ENCODE measurements at places on chromosomes 3 and 15.

DNA sequence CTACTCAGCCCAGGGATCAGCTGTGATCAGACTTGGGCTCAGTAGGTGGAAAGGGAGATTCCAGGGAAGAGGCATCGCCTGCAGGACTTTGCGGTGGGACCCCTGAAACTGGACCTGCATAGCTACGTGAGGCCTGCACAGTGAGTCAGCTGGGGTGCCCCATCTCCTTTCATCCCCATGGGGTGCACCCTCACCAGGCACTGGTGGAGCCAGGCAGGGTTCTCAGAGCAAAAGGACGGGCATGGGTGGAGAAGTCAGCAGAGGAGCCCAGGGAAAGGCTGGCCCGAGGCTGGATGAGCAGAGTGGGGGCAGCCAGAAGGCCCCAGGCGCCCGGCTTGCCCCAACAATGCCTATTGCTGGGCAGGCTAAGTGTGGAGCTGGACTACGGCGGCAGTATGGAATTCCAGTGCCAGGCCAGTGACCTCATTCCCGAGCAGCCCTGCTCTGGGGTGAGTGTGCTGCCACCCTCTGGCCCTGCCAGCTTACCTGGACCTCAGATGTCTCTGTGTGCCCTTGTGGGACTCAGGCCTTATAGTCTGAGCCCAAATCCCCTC, 19.7 kb downstream of the ACAA1 start:
- no peak for DNase-seq

- no peak for DNase-seq
Measured at GRCh38 chr3:127307112-127307835, 19.4 kb upstream of the PRR20G start.

- no peak for DNase-seq
Measured at GRCh38 chr3:67648701-67649100, 5.7 kb downstream of the SUCLG2 start.

- peak; percentile 50 for DNase-seq
Measured at GRCh38 chr15:70535071-70535954, 228.0 kb downstream of the UACA start.

GRCh38 chr15:36726224-36726623, 146.8 kb downstream of the CDIN1 start:
- DNase-seq = no peak

DNA sequence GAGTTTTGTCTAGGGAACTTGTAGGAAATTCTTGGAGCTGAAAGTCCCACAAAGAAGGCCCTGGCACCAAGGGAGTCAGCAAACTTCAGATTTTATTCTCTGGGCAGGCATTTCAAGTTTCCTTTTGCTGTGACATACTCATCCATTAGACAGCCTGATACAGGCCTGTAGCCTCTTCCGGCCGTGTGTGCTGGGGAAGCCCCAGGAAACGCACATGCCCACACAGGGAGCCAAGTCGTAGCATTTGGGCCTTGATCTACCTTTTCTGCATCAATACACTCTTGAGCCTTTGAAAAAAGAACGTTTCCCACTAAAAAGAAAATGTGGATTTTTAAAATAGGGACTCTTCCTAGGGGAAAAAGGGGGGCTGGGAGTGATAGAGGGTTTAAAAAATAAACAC, 15.0 kb downstream of the TIGIT start:
- DNase-seq = peak; percentile 58

DNA sequence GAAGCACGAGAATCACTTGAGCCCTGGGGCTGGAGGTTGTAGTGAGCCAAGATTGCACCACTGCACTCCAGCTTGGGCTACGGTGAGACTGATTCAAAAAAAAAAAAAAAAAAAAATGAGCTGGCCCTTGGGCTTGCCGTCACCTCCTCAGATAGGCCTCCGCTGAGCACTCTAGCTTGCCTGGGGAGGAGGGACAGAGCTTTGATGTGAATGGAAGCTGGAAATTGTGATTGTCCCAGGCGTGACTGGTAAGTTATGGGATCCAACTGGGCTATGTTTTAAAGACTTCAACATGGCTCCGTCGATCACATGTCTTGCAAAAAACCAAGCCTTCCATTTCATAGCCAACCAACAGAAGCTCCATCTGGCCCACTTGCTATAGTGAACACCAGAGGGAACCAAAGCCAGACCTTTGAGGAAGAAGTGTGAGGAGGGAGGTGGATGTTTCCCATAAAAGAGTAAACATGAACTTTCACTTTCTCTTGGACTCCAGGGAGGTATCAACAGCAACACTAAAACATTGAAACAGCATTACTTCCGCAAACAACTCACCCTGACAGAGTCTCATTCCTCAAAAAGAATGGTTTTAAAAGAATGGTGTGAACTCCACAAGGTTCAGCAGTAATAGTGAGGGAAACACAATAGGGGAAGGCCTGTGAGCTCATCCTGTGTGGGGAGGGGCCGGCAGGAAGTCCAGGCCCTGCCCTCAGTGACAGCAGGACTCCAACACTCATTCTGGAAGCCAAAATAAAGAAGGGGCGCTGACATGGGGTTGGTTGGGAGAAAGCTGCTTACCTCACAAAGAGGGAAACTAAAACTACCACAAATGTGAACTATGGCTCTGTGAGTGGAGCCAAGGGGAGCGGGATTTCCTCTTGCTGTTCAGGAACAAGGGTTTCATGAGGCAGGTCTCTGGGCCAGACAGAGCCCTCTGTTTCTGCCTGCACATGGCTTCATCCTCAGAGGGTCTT, 59.2 kb upstream of the IL12A start:
- no peak for DNase-seq

DNA sequence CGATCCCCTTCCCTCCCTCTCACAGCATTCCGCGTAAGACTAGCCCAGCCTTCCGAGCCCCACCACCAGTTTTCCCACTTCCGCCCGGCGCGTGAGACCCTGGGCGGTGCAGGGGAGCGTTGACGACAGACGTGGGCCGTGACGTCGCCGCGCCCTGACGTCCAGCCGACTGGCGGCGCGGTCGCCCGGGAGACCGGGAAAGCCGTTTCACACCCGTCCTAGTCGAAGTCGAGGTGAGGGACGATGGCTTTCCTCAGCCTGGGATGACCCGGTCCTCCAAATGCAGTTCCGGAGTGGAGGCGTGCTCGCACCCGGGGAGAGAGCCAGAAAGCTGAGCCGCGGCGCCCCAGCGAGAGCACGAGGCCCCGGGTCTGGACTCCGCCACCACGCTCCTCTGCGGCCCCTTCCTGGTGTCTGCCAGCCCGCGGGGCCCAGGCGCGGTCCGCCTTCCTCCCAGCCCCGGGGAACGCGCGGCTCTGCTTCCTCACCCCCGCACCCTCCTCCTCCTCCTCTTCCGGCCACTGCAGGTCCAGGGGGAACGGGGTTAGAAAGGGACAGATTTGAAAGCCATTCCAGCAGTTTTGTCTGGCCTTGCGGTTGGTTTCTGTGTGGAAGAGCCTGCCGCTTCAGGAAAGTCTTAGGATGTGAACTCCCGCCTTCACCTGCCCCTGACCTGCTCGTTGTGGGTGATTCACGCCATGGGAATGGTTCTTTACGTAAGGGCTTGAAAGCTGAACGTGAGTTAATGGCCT, at the start of gene LEKR1:
Gene LEKR1 (plus strand): TSS at position 210 of the 752 bp plus-strand sequence. CDS start 2,977 bp downstream, outside the sequence.
- DNase-seq = peak; percentile 52

DNA sequence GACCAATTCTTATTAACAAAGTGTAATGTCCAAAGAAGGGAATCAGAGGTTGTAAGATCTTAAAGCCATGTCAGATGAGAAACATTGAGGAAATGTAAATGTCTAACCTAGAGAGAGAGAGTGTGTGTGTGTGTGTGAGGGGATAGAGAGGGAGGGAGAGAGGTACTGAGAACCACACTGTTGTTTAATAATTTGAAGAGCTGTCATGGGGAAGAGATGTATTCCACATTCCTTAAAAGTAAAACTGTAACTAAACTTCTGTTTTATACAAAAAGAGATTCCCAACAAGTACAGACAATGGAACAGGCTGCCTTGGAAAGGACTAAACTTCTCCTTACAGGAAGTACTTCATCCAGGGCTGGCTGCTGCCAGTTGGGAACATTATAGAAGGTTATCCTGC, 68.9 kb upstream of the BOC start:
- no peak for DNase-seq

GRCh38 chr3:131217296-131217741, 164.3 kb upstream of the NUDT16 start:
- DNase-seq = no peak

- DNase-seq = no peak
Measured at GRCh38 chr3:43073836-43074220, 32.1 kb downstream of the POMGNT2 start.

- DNase-seq = no peak
Measured at GRCh38 chr15:75061272-75061671, 37.9 kb downstream of the PPCDC start.

DNA sequence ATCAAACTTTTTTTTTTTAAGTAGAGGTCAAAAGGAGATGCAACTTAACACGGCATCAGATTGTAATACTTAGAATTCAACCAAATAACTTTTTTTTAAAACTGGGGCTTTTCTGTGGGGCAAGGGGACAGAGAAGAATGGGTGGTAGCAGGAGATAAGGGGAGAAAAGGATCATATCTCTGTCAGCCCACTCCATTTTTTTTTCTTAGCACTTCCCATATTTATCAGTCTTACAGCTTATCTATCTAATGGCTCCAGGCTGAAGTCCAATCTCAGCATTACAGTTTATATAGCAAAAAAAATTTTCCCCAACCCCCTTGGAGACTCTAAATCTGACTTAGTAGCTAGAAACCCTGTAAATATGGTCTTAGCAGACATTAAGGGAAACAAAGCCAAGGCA, 69.3 kb downstream of the PIK3R4 start:
- DNase-seq = no peak

DNA sequence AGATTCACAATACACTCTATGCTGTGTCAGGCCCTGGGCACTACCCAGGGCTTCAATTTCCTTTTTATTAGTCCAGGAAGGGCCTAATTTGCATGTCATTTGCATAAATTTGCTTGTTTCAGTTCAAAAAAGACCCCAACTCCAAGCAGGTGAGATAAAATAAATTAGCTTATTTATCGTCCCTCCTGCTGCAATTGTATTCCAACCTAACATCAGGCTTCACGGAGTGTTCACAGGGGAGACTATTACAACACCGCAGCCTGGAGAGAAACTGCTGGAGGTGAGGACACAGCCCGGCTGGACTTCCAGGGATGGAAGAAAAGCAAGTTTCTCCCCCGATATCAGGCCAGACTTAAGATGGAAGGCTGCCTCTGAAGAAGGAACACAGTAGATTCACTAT, 62.8 kb downstream of the MEGF11 start:
- no peak for DNase-seq

DNA sequence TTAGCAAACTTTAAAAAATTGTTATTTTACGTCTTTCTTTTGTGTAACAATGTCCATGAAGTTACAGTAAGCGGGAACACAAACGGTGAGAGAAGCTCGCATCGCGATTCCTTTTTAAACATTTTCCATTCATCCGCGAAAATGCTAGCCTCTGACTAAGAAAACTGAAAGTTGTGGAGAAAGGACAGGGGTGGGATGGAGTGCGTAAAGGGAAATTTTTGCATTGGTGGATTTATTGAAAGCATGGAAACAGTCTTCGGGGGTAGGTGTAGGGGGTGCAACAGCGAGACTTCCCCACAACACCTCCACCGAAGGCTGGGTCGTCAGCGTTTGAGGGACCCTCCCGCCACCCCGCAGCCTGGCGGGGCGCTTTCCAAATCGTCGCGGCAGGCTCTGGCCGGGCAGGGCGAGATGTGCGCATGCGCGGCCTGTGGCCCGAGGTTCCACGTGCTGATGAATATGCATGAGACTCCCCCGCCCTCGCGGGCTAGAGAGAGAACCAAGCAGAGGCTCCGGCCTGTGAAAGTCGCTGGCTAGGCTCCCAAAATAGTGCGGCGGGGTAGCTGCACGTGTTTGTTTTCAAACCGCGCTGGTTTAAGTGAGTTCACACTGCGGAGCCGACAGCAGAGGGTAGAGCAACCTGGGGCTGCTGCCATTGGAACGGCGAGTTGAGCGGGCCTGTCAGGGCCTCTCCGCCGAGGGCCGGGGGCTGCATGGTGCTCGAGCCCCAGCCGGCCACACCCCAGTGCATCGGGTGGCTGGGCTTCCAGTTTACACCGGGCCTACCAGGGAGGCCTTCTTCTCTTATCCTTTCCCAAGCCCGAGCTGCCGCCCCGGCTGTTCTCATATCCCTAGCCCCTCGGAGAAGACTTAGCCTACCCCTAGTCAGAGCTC, 9.9 kb downstream of the ZIC1 start:
- DNase-seq = no peak

DNA sequence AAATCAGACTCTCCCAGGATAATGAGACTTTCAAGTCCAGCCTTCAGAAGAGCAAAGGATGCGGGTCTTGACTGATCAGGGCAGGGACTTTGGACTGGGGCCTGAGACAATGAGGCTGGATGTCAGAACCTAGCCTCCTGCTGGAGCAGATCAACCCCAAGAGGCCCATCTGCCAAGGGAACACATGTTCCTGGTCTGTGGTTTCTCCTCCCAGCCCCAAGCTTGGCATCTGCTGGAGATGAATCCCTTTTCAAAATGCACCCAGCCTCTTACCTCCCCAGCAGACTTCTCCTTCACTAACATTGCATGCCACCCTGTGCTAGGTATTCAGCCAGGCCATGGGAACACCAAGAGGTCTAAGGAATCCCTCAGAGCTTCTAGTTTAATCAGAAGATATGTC, 43.7 kb upstream of the MFGE8 start:
- no peak for DNase-seq

- DNase-seq = no peak
Measured at GRCh38 chr3:162142511-162142910, 645.9 kb downstream of the OTOL1 start.

DNA sequence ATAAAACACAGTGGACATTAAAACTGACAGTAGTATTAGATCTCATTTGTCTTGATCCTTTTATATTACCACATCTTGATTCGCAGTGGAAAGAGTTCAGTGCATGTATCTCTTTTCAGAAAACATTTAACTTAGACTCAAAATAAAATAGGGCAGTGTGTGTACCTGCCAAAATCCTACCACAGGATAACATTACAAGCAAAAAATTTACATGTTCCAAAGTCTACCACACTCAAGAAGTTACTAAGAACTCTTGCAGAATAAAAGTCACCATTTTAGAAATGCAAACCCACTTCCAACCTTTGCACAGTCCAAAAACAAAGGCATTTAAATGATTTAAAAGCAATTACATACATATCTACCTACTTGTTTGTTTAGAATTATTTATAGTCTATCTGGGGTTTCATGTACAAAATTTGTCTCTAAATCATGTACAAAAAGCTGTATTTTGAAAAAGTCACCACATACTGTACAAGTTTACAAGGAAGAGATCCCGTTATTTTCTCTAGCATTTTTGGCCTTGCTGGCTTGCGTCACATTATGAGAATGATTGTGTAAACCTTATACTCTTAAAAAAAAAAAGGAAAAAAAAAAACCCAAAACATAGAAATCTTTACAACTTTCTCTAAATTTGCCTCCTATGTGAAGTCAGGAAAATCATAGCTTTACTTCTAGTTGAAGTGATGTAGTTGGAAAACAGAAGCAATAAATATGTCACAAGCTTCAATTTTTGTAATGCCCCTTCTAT, 153.8 kb downstream of the ADAM10 start:
- no peak for DNase-seq

GRCh38 chr3:15796331-15796730, 1.4 kb downstream of the ANKRD28 start:
- DNase-seq = no peak

- no peak for DNase-seq
Measured at GRCh38 chr15:54810496-54810895, 386.2 kb downstream of the RSL24D1 start.

- no peak for DNase-seq
Measured at GRCh38 chr3:13504161-13504831, 24.2 kb downstream of the HDAC11 start.
